ENCODE measurements at places on chromosomes 16 and 17.

GRCh38 chr17:1580979-1581676 is 18.5 kb upstream of the PITPNA start:
- DNase-seq, result no peak

DNA sequence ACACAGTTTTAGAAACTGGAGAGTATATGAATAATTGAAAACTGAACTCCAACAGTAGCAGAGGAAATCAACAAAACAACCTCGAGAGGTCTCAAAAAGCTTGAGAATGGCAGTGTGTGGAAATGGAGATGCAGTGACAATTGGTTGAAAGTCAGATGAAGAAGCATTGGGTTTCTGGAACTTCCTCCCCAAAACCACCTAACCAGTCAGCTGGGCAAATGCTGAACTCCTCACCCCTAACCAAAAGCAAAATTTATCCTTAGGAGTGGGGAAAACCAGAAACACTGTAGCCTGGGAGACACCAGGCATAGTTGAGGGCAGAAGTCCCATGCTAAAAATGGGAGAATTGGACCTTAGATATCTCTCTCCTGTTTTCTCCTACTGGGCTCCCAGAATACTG is 109.9 kb downstream of the TANC2 start:
- no peak for DNase-seq

GRCh38 chr17:4017377-4017776 is 53.1 kb upstream of the ATP2A3 start:
- no peak for DNase-seq

DNA sequence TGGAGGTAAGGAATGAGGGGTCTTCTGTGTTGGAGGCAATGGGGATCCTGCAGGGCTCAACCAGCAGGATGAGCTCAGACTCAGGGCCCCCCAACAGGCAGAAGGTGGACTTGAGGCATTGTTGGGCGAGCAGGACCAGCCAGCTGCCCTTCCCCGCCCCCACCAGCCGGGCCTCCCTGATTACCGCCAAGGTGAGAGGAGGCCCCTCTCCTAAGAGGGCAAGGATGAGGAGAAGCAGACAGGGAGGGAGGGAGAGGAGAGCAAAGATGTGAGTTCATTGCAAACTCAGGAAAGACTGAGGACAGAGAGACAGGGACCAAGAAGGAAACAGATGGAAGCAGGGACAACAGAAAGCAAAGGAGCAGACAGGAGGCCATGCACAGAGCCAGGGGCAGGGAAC is 272.8 kb upstream of the XYLT1 start:
- no peak for DNase-seq

DNA sequence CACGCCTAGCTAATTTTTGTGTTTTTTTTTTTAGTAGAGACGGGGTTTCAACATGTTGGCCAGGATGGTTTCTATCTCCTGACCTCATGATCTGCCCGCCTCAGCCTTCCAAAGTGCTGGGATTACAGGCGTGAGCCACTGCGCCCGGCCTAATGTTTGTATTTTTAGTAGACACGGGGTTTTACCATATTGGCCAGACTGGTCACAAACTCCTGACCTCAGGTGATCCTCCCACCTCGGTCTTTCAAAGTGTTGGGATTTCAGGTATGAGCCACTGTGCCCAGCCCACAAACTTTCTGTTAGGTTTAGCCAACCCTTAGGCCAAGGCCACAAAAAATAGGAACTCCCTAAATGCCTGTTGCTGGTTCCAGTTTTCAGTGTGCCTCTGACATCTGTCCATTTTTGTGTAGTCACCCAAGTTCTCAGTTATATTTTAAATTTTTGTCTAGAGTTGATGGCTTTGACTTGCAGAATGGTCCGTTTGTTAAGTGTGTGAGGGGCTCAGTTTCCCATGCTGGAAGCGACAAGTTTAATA is 12.7 kb downstream of the CCL16 start:
- no peak for DNase-seq

- DNase-seq, result no peak
Observed at GRCh38 chr17:14775731-14776492, 475.0 kb downstream of the HS3ST3B1 start.

DNA sequence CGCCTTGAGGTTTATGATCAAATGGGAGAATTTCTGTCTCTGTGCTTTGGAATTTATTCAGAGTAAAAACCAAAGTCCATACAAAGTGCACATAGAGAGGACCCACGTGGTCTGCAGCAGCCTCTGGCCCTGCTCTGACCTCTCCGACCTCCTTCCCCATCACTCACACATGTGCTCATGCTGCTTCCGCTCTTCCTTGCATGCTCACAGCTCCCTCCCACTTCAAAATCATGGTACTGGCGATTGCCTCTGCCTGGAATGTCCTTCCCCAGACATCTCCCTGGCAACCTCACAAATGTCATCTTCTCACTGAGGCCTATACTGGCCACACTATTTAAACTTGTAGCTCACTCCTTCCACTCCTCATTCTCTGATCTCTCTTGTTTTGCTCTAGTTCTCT is 418.0 kb downstream of the CA10 start:
- no peak for DNase-seq

- no peak for DNase-seq
Observed at GRCh38 chr17:47200325-47200664, 8.9 kb upstream of the MYL4 start.

- peak; percentile 81 for DNase-seq
Observed at GRCh38 chr17:64066716-64067115, 46.3 kb upstream of the ICAM2 start.

DNA sequence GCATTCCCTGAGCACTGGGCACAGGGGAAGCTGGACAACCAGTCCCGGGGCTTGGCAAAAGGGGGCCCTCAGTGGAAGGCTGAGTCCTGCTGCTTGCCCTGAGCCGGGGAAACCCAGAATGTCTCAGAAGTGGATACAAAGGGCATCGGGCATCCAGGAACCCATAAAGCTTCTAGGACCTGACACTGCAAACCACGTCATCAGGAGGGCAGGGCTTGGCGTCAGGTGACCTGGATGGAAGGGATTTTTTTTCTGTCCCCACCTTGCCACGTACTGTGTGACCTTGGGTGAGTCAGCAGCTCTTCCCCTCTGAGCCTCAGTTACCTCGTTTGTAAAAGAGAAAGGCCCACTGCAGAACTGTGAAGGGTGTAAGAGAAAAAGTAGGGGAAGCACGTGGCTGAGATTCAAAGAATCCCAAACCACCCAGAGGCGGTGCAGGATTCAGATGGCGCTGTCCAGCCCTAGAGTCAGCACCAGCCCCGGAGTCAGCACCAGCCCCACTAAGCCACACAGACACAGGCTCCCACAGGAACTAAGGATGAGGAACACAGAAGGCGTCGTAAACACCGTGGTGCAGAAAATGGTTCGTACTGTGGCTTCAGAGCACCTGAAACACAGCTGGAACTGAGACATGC is 53.7 kb downstream of the C16orf95 start:
- no peak for DNase-seq

GRCh38 chr17:58309918-58310259 is 18.7 kb downstream of the TSPOAP1 start:
- no peak for DNase-seq

GRCh38 chr16:75309899-75310430 is 58.5 kb upstream of the BCAR1 start:
- no peak for DNase-seq

GRCh38 chr16:84838383-84838948 is 18.7 kb downstream of the CRISPLD2 start:
- no peak for DNase-seq

DNA sequence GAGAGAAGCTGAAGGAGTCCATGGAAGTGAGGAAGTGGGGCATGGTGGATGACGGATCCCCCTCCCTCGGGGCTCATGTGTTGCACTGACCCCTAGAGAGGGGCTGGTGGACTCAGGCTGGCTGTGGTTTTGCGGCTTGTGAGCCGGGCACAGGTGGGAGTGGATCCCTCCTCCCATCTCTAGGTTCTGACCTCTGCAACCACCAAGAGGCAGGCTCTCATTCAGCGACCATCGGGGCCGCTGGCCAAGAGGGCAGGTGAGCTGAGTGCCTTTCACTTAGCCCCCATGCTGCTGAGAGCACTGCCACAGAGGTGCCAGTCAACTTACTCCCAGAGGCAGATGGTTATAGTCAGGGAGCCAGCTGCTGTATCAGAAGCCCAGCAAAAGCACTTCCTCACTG is 67.3 kb downstream of the SCNN1B start:
- no peak for DNase-seq
